ENCODE measurements at places on chromosomes 12 and 14. TPM values are rescaled to one million over a fixed set of nuclear protein-coding genes. Genes with fewer than 3 reads are reported as not detected.
A peak's percentile ranks its signal among the peaks of the same experiment; 100 is the strongest.

GLS2 gene
- total RNA-seq: 0.44 TPM

ERBB3 gene
- 3.2 TPM for total RNA-seq

GRCh38 chr14:78823035-78823434 lies 652.9 kb downstream of the NRXN3 start:
- H3K27ac ChIP-seq: no peak overlapping the region
- DNase-seq: no peak
- no peak overlapping the region for H3K4me3 ChIP-seq
- no peaks in the 10 kb centered on the region for H3K27me3 ChIP-seq

DNA sequence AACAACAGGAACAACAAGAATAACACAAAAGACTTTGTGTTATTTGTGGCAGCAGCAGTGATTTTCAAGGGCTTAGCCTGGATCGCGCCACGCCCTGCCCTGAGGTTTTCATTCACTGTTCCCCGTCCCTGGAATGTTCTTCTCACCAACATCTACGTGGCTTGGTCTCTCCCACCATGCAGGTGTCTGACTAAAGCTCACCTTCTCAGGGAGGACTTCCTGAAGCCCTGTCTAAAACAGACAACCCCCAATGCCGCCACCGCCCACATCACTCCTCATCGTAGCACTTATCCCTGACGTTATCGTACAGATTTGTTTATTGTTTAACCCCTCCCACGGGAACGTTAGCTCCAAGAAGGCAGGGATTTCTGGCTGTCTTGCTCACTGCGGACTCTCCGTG lies 40.4 kb downstream of the P2RX4 start:
- H3K4me1 ChIP-seq: no peaks in the 10 kb centered on the region
- no peak for DNase-seq
- no peak overlapping the region for H3K4me3 ChIP-seq

GRCh38 chr14:76993752-76994151 lies 34.8 kb downstream of the IRF2BPL start:
- no peak overlapping the region for H3K4me3 ChIP-seq
- H3K4me1 ChIP-seq: no peaks in the 10 kb centered on the region
- H3K27me3 ChIP-seq: no peaks in the 10 kb centered on the region
- no peaks in the 10 kb centered on the region for H3K36me3 ChIP-seq

- H3K4me3 ChIP-seq: peak overlapping the region; percentile 49
- no peaks in the 10 kb centered on the region for H3K36me3 ChIP-seq
- peak; percentile 19 for DNase-seq
Observed at GRCh38 chr12:69330475-69331473, 17.4 kb upstream of the LYZ start.

MYH6 gene
- total RNA-seq: 2,059 TPM

DNA sequence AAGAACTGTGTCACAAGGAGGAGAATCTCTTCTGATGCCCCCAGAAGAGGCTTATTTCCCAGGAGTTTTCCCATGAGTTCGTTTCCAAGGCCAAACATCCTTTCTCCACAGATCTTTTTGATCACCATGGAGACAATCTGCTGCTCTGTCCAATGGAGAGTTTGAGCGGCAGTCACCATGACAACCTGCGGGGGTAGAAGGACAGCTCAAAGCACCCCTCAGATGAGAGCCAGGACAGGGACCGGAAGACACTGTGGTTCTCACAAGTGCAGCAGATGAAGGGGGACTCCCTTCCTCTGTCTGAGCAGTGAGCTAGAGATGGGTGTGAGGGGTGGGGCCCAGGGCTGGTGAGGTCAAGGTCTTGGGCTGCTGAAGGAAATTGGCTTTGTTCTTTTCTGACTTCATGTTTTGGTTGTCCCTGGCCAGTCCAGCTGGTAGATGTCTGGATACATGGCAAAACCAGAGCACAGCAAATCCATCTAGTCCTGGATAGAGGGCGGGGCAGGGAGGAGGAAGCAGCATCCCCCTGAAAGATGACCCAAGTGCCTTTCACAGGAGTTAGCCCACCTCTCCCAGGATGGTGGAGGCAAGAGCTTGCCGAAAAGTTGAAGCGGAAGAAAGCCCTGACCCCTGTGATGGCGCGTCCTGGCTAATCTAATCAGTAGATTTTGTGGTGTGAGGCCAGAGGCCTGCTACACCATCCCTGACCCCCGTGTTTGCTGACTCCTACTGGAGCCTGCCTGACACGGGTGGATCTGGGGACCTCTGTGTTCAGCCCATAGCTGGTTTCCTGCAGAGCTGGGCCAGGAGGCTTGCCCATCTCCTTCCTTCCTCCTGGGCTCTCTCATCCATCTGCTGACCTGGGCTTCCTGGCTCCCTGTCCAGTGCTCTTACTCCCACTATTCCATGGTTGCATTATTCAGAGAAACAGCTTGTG lies 24.4 kb downstream of the DHRS2 start:
- H3K4me1 ChIP-seq: no peaks in the 10 kb centered on the region
- H3K27me3 ChIP-seq: no peaks in the 10 kb centered on the region
- no peaks in the 10 kb centered on the region for H3K36me3 ChIP-seq
- no peak overlapping the region for H3K27ac ChIP-seq

Measured in heart left ventricle (tissue), 16 donors.